ENCODE measurements at places on chromosomes 13 and 19. TPM values are rescaled to one million over a fixed set of nuclear protein-coding genes. Genes with fewer than 3 reads are reported as not detected.

DNA sequence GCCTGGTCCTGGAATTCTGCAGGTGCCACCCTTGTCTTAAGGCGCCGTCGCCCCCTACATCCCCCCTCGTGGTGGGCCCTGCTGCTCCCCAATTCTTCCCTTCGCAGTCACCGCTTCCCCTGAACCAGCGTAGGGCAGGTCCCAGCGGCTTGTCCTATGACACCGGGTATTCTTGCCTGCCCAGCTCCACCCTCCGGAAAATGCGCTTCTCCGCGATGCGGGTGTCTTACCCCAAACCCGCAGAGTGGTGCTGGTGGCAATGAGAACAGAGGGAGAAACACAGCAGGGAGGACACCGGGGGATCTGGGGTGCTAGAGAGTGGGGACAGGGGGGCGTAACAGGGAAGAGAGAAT, 9.0 kb downstream of the ZNF808 start:
- DNase-seq, result no peak

KLF1 gene
- not detected for polyA plus RNA-seq

MAST1 gene
- polyA plus RNA-seq, result 1.1 TPM

MAU2 gene
- polyA plus RNA-seq, result 11.3 TPM

GRCh38 chr19:48806518-48806817, 4.4 kb downstream of the BCAT2 start:
- DNase-seq, result no peak

ATP4A gene
- 345 TPM for polyA plus RNA-seq

DNA sequence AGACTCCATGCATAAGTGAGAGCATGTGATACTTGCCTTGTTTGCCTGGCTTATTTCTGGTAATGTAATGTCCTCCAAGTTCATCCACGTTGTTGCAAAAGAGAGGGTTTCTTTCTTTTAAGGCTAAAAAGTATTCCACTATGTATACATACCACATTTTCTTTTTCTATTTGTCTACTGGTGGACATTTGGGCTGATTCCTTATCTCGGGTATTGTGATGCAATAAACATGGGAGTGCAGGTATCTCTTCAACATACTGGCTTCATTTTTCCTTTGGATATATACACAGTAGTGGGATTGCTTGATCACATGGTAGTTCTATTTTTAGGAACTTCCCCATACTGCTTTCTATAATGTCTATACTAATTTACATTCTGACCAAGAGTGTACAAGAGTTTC, 49.6 kb upstream of the EBPL start:
- DNase-seq, result no peak

DNA sequence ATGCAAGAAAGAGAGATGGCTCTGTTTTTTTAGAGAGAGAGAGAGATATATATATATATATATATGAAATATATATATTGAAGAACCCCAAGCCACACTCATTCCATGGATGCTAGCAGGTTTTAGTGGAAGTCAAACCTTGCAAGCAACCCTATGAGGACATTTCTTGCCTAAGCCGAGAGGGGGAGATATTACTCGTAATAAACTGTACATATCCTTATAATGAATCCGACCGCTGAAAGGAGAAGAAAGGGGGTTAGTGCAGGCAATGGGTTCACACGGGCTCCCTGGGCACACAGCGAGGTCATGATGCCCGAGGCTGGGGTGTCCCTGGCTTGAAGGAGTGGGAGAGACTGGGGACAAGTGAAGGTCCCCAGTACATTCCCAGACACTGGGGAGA, 78.3 kb downstream of the IER2 start:
- DNase-seq, result no peak

DNA sequence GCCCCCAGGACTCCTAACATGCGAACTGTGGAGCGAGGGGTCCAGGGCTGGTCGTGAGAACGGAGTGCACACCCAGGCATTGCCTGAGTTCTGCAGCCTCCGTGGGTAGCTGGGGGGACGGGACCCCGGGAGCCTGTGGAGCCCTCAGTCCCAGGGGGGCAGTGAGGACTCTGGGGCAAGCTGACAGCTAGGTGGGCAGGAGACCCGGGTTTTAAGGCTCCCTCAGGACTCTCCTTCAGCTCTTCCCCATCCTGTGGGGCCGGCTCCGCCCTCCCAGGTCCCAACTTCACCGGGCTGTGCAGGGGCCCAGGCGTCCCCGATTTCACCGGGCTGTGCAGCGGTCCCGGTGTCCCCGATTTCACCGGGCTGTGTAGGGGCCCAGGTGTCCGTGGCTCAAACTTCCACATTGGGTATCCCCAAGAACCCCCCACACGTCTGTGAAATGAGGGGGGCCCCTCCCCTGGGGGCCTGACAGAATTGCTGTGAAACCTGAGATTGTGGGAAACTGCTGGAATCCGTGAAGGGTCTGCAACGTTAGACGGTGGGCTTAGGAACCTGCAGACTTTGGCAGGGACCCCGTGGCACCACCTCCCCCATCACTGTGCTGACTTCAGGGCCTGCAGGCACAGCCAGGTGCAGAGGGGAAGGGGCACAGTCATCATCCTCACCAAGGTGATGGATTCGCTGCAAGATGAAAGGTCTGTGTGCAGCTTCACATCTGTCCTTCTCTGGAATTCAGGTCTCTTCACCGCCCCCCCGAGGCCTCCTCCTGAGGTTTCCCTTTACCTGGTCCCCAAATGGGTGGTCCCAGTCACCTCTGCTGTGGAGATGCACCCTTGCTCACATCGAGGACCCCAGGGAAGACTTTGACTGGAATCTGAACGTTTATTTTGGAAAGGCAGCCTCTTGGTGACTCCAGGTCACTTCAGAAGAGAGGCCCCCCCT, 73.2 kb upstream of the MCF2L start:
- no peak for DNase-seq

SOX21 gene
- 32.4 TPM for polyA plus RNA-seq

- DNase-seq, result no peak
These were observed 6.1 kb downstream of the ZNF700 start for GRCh38 chr19:11931051-11931450.

- DNase-seq, result no peak
These were observed 7.3 kb upstream of the SOX1 start for GRCh38 chr13:112059457-112060281.

DNA sequence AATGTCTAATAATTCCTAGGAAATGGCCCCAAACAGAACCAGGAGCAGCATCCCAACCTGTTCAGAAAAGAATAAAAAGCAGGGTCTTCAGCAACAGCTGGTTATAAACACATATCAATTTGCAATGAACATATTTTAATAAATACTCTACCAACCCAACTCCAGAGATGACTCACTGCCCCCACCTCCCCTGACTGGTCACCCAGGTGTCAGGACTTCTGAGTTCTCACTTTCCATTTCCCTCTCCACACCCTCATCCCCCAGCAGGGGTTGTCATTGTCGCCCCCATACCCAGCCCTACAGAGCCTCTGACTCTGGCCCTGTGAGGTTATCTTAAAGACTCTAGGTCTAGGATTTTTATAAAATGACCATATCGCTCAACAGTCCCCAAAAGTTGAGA, 6.9 kb downstream of the SERPINE3 start:
- DNase-seq, result no peak

CDC34 gene
- 82.1 TPM for polyA plus RNA-seq

GRCh38 chr13:44311011-44311780, 62.4 kb upstream of the SERP2 start:
- DNase-seq, result peak; percentile 57

MADCAM1 gene
- 2.9 TPM for polyA plus RNA-seq

NEK3 gene
- polyA plus RNA-seq, result 8.4 TPM

- peak; percentile 88 for DNase-seq
These were observed 20.5 kb downstream of the CYTH2 start for GRCh38 chr19:48489608-48490216.

ZNF99 gene
- polyA plus RNA-seq, result not detected

GRCh38 chr19:5870986-5871394, 650 bp upstream of the FUT5 start:
- DNase-seq, result no peak

C19orf67 gene
- polyA plus RNA-seq, result not detected

GRCh38 chr13:40389081-40389641, 277.3 kb downstream of the FOXO1 start:
- DNase-seq, result no peak
